OCI-LY7 (cell line): ENCODE measurements at places on chromosomes 16 and 17.

DNA sequence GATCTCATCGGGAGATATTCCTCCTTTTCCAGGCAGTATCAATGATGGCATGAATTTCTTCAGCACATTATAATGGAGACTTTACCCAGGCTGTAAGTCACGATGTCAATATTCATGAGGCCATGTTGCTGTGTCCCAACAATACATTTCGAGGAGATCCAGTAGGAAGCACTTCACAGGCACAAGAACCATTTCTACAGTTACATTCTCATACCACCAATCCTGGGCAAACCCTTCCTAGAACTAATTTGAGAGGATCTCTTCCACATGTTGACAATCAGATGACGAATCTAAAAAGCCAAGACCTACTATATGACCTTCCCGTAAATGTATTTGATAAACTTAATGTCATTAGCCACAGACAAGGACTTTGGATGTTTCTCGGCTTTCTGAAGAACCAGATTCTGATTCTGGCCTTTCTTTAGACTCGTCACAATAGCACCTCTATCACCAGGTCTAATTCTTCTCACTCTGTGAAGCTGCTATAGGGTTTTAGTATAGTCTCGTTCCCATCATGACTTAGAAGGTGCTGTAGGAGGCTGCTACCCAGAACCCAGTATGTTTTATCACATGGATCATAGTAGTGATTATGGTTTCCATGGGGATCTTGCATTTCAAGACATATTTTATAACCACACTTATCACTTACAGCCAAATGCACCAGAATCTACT lies 40.2 kb downstream of the C16orf87 start:
- no peak for DNase-seq

DNA sequence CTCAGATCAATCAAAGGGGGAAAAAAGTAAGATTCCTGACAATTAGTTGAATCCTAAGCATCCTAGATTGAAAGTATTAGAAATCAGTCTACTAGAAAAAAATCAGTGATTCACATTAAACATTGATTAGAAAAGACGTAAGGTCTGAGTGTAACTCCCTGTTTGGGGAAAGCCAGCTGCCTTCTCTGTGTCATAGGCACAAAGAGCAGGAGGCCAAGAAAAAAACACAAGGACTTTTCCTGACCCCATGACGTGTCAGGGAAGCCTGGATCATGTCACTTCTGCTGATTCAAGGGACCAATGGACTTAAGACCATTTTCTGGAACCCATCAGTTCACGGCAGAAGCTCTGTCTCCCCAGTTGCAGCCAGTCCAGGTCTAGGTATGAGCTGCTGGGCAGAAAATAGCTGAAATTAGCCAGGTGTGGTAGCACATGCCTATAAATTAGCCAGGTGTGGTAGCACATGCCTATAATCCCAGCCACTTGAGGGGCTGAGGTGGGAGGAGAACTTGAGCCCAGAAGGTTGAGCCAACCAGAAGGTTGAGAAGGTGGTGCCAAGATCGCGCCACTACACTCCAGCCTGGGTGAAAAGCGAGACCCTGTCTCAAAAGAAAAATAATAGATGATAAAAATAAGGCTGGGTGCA lies 35.9 kb downstream of the RANBP10 start:
- no peak for DNase-seq

DNA sequence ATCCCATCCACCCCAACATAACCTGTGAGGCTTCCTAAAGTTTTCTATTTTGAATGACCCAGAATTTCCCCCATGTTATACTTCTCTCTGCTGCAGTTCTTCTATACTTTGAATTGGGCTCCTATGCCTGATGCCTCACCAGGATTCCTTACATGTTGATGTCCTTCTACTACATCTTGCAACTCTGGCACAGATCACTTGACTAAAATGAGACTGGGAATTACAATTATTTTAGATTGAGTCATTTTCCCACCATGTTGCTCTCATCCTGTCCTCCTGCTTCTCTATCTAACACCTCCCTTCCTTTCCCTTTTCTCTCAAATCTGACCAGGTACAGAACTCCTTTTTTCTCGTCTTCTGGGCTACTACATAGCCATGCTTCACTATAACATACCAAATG lies 314.0 kb upstream of the KCNJ16 start:
- no peak for DNase-seq

DNA sequence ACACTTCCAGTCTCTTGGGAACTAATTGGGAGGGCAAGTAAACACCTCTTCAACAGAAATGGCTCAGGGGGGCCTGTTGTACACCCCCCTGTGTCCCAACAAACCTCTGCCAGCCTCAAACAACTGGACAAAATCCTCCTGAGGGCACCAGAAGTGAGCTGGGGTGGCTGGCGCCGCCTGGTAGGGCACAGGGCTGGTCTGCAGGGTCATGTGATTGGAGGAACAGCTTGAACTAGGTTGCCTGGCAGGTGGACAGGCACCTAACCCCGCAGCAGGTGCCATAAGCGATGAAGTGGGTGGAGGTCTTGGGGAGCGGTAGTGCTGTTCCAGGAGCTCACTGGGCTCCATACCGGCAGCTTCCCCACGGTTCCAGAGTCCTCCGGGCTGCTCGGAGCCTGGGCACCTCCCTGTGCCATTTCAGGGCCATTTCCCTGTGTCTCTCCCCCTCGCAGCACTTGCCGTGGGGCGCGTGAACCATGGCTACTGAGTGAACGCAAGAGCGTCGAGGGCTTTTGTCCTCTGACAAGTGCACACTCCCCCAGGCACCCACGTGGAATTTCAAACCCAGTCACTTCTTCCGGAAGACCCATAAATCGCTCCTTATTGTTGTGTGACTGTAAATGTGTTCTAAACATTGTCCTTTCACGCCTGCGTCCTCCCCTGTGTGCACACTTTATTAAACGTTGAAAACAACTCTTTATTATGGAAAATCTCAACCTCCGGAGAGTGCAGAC lies 101.5 kb downstream of the SEC14L1 start:
- peak; percentile 29 for DNase-seq

- DNase-seq: peak; percentile 63
These were observed 1.7 kb downstream of the RAD51D start for GRCh38 chr17:35117984-35118383.

- DNase-seq: peak; percentile 82
These were observed at the start of gene ATP2A3 for GRCh38 chr17:3964203-3965117. Gene ATP2A3, minus strand, starts transcription at chr17:3964437. Its CDS starts 146 bp downstream, at chr17:3964291.

DNA sequence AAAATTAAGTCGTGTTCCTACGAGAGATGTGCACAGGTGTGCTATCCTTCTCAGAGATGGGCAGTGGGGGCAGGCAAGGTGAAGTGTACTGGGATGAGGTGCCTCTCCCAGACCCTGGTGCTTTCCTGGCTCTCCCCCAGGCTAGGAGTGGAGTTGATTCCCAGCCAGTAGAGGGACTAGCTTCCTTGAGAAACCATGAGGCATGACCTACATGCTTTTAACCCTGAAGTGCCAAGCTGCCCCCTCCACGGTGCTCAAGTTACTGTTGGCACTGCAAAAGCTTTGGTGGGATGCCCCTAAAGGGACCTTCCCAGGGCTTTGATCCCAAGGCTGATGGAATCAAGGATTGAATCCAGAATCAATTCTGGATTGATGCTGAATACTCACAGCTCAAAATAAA lies 47.0 kb upstream of the SREBF1 start:
- DNase-seq: no peak

- no peak for DNase-seq
These were observed 9.8 kb upstream of the CTCF start for GRCh38 chr16:67552476-67552875.

DNA sequence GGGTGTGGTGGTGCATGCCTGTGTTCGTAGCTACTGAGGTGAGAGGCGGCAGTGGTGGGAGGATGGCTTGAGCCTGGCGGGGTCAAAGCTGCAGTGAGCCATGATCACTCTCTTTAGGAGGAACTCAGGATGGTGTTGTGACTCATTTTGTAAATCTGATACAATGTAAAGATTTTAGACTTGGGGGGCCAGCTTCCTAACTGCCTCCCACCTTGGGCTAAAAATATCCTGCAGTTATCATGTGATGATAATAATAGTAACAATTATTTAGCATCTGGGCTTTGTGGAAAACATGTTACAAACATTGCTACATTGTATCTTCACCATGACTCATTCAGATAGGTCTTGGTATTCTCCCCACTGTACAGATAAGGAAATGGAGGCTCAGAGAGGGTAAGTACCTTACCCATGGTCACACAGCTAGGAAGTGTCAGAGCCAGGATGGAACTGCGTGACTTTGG lies 7.4 kb downstream of the CTNS start:
- no peak for DNase-seq
